ENCODE measurements at places on chromosomes 11 and 22. TPM values are rescaled to one million over a fixed set of nuclear protein-coding genes. Genes with fewer than 3 reads are reported as not detected.

SHANK2 gene
- 8.0 TPM for total RNA-seq

ZP1 gene
- total RNA-seq, result 0.09 TPM

LINC01488 gene
- 0.05 TPM for total RNA-seq

TRIM34 gene
- 3.7 TPM for total RNA-seq

SMTNL1 gene
- total RNA-seq, result not detected

C11orf65 gene
- total RNA-seq, result 0.29 TPM

OR51B2 gene
- total RNA-seq, result not detected

PRR33 gene
- not detected for total RNA-seq

SCARF2 gene
- total RNA-seq, result 1.4 TPM

PAMR1 gene
- total RNA-seq, result not detected

ELMOD1 gene
- total RNA-seq, result 0.33 TPM

KIRREL3 gene
- 10.2 TPM for total RNA-seq

MS4A7 gene
- not detected for total RNA-seq

ALDH3B1 gene
- total RNA-seq, result 133 TPM

CYP2R1 gene
- 10.9 TPM for total RNA-seq

CABP4 gene
- not detected for total RNA-seq

SLC22A8 gene
- total RNA-seq, result not detected

PLA2G3 gene
- not detected for total RNA-seq

MRPL17 gene
- 107 TPM for total RNA-seq

DKK3 gene
- 11.1 TPM for total RNA-seq

CARD18 gene
- total RNA-seq, result not detected

POLDIP3 gene
- 39.1 TPM for total RNA-seq

PGA5 gene
- not detected for total RNA-seq

MACROD1 gene
- 14.8 TPM for total RNA-seq

MMP12 gene
- total RNA-seq, result 0.06 TPM

OR52A1 gene
- not detected for total RNA-seq

MB gene
- total RNA-seq, result 6.7 TPM

SYT7 gene
- total RNA-seq, result 0.72 TPM

NAALAD2 gene
- not detected for total RNA-seq

TSGA10IP gene
- not detected for total RNA-seq

OR52I1 gene
- not detected for total RNA-seq

TRIM48 gene
- total RNA-seq, result not detected
